SW 1271 (cell line): ENCODE measurements at places on chromosomes 3 and 15.

DNA sequence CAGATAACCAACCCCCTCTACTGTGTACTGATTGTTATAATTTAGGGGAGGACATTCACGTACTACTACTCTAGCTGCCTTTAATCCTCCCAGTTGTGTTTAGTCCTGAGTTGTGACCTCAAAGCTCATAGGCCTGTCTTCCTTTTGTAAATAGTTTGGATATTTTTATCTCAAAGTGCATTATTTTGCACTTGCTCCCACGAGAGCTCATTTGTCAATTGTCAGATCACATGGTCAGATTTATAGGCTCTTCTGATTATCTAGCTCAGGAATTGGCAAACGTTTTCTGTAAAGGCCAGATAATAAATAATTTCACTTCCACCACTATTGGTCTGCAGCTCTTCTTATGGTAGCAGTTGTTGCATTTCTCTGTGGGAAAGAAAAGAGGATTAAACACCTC is 14.4 kb upstream of the SLC30A4 start:
- DNase-seq: no peak

DNA sequence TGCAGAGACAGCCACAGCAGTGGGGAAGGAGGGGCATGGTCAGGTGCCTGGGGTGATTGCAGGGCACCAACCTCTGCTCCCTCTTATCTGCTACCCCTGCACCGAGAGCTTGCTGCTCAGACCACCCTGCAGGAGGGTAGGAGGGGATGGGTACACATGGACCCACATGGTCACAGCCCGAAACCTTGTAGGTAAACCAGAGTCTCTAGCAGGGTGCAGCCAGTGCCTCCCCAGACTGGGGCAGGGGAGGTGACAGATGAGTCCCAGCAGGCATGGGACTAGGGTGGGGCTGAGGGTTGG is 49.2 kb downstream of the FAH start:
- DNase-seq: no peak

DNA sequence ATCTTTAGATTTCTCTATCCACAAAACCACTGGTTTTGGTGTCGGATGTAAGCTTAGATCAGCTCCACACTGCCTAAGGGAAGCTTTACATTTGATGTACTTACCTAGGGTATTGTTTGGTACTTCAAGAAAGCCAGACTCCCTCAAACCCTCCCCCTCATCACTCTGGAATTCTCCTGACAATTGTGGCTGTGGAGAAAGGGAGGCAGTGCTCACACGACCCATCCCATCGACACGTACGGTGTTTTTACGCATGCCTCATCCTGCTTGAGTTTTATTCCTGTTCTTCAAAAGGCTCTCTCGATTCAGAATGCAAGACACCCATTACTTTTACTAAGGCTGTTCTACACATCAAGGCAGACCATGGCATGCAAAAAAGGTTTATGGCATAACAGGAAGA is 67.3 kb upstream of the ONECUT1 start:
- no peak for DNase-seq

- no peak for DNase-seq
These were observed 36.9 kb upstream of the CMSS1 start for GRCh38 chr3:99780749-99781148.

DNA sequence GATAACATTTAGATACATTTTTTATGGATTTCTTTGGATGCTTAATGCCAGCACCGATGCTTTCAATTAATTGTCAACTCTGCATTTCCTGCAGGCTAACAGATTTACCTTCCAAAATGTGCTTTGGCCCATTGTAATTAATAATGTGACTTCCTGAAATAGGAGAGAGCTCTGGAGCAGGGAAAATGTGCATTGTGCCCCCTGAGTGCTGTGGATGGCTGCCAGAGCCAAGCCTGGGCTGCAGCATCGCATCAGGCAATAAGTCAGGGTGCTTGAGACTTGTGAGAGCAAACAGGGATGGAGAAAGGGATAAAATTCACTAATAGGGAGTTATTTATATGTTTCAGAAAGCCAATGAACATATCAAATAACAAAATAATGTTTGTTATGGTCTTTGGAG is 133.8 kb downstream of the MOBP start:
- DNase-seq: no peak

GRCh38 chr3:16311960-16312451 is 47.0 kb downstream of the OXNAD1 start:
- DNase-seq: no peak

DNA sequence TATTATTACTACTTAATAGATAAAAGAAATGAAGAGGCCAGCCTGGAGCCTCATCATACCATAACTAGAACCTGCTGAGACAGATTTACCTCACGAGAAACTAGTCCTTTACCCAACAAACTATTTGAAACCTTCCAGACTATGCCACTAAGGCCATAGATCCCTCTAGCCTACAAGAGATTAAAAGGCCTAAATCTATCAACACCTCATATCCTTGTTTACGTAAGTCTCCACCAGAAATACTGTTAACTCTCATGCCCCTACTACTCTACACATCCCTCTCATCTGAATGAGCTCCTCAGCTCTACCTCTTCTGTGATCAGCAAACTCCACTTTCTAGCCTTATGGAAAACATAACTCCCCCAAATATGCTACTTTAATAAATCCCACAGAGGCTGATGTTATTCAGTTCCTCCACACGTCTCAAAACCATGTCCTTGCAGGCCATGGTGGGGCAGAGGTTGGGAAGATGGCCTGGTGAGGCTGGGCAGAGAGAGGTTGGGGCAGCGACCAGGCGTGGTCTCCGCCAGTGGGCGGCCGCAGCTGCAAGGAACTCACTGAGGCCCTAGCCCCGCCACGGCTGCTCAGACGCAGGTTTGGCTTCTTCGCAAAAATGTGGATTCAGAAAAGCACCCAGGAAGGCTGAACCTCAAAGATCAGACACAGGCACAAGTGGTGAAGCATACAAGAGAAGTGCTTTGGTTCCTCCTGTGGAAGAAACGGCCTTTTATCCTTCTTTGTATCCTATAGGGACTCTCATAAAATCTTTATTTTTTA is 65.8 kb downstream of the GSK3B start:
- no peak for DNase-seq

DNA sequence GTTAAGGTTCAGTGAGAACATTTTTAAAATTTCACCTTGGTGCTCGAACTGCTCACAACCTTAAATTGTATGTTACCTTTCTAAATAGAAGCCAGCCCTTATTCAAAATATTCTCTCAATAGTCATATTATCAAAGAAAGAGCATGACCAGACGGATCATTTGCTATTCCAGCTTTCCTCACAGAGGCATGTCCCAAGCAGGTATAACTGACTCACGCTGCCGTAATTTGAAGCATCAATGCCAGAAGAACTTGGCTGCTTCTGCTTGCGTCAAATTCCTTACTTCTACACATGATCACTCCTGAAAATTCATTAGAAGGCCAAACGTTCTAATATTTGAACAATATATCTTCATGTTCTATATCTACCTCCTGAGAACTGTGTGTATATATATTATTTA is 69.5 kb upstream of the VGLL4 start:
- DNase-seq: no peak

GRCh38 chr3:194458131-194458530 is 28.7 kb downstream of the ATP13A3 start:
- DNase-seq: no peak

- no peak for DNase-seq
These were observed 309.5 kb downstream of the GAP43 start for GRCh38 chr3:115932807-115933206.

- DNase-seq: no peak
These were observed 25.1 kb downstream of the STIMATE start for GRCh38 chr3:52872245-52872644.

GRCh38 chr3:149198611-149199010 is 23.0 kb downstream of the CP start:
- no peak for DNase-seq

DNA sequence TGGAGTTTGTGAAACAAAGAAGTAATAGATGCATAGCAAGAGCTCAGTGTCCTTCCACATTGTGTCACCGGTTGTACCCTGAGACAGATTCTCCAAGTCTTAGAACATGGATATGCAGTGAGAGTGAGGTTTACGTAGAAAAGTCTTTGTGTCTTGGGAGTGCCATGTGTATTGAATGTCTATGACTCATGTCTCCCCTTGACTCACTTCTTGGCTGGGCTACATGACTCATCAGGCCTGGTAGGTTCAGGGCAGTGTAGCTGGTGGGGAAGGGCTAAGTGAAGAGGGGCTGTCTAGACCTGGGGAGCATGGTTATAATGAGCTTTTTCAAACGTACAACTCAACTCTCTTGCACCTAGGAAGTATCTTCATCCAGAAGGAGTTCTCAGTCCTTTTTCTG is 167.4 kb downstream of the GAP43 start:
- peak; percentile 76 for DNase-seq

GRCh38 chr3:194638991-194639605 is 5.9 kb upstream of the TMEM44 start:
- no peak for DNase-seq

- DNase-seq: no peak
These were observed 11.7 kb upstream of the ARL14 start for GRCh38 chr3:160665231-160665630.

GRCh38 chr15:70892912-70893560 is 410 bp downstream of the LRRC49 start:
- peak; percentile 59 for DNase-seq

DNA sequence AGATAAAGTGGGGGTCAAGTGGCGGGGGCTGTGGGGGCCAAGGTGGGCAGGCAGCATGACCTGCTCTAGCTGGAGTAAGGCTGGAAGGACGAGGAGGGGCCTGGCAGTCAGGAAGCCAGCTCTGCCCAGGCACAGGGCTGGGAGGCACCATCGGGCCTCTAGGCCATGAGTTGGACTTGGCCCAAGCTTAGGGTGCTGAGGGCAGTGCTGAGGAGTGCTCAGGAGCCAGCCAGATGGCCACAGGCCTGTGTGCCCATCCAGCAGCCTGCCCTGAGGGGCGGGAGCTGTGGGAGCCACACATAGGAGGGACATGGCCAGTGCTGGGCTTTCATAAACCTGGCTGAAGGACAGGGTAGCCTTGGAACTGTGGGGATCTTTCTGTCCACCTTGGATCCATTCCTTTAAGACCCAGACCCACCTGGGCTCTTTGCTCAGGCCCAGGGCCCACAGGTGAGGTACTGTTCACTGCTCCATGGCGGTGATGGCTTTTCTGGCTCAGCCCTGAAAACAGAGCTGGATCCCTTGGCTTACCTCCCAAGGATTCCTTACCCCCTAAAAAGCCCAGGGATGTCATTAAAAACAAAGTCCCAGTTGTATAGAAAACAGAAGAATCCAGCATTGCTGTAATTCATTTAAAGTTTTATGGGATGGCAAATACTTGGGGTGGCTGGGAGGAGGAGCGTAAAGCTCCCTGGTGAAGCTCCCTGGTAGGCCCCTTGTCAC is 137.0 kb downstream of the DNAJB8 start:
- DNase-seq: no peak

DNA sequence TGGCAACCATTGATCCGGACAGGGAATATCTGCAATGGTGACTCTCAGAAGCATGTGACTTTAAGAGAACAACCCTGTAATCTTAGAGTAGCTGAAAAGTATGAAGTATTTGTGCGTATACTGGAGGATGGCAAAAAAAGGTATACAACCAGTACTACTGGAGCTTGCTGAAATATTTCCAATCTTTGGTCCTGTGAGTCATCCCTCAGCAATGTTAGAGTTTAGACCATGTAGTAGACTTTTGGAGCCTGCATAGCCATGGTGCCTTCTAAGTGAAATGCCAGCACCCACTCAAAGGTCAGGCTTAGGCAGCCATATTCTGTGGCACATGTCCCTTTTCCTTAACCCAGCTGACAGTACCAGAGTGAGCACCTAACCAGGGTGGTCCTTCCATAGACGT is 429.4 kb downstream of the NTRK3 start:
- no peak for DNase-seq

DNA sequence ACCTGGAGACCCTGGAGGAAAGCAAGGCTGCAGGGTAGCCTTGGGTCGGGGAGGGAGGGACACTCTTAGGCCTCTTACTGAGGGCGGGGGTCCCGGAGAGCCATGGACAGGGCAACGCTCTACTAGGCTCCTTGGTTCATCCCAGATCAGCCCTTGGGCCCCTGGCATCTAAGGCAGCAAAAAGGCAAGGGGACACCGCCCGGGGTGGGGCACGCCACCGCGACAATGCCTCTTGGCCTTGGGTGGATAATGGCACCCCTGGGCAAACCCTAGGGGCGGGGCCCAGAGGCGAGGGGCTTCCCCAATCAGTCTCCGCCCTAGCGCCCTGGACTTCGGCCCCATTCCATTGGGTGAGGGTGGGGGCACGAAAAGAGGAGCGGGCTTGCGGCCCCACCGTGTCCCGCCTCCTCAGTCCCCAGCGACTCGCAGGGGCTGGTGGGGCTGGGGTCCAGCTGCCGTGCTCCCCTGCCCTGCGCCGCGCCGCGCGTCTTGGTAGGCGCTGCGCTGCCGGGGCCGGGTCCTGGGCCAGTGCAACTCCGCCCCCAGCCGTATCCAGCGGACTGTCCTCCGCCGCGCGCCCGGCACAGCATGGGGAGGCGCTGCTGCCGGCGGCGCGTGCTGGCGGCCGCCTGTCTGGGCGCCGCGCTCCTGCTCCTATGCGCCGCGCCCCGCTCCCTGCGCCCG is at the start of gene CHST13:
Gene CHST13, plus strand, starts transcription at position 411 of the 684 bp plus-strand sequence. Its CDS starts 178 bp downstream, at position 589.
- no peak for DNase-seq

- no peak for DNase-seq
These were observed 34.9 kb downstream of the AP3S2 start for GRCh38 chr15:89858661-89859458.

DNA sequence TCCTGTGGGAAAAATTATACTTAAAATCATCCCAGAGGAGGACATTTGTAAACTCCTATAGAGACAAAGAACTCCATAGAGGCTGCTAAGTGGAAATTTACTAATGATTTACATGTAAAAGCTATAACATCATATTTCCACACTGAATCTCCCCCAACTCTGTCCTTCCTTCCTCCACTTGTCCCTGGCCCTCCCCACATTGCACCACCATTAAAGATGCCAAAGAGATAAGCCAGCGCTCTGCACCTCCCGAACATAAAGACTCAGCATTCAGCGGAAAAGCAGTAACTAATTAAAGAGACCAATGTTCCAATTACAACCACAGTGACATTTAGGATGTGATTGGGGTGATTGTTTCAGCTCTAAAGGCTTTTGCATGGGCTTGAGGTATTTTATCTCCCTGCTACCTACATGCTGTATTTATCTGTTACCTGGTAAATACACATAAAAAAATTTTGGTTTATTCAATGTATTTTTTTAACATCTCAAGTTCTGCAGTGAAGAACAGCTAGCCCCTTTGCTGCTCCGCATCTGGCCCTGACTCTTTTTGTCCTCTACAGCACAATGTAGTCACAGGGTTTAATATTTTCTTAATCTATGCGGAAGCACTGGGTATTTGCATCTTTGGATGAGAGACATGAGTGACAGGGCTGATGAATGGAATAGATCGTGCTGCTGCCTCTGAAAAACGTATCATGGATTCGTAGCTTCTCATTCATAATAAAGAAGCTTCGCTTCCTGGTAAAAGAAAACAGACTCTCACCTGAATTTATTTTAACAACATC is 35.3 kb upstream of the B3GNT5 start:
- DNase-seq: no peak

GRCh38 chr15:57996561-57996960 is 69.0 kb downstream of the ALDH1A2 start:
- no peak for DNase-seq

- DNase-seq: no peak
These were observed 200.7 kb downstream of the UBE3A start for GRCh38 chr15:25238126-25238525.

GRCh38 chr3:189455009-189455408 is 176.2 kb upstream of the TP63 start:
- no peak for DNase-seq

GRCh38 chr15:71168166-71168834 is 53.0 kb downstream of the THSD4 start:
- no peak for DNase-seq
